Fibroblast of skin of left quadriceps (primary cell): ENCODE measurements at places on chromosomes 1 and 21.

- DNase-seq, result no peak
These were observed 5.0 kb downstream of the PHC2 start for GRCh38 chr1:33425900-33426299.

GRCh38 chr1:16387201-16388188, 20.5 kb downstream of the SZRD1 start:
- no peak for DNase-seq

DNA sequence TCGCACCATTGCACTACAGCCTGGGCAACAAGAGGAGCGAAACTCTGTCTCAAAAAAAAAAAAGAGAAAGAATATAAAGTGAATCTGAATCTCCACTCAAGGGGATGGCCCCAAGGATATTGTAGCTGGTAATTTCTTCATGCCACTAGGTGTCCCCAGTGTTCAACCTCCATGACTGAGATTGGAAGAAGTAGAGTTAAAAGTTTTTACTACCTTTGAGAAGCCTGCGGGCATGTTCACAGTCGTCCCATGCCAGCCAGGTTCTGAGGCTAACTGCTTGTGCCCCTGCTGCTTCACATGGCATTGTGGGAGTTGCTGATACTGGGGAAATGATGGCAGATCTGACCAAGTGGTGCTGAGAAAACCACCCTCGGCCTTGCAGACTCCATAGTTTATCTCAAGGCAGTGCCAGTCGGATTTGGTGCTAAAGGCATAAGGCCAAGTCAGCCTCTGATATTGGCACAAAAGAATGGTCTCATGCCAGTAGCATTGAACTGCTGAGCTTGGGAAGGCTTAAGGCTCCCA, 10.8 kb upstream of the SHISA4 start:
- DNase-seq, result no peak

GRCh38 chr21:45460011-45460565, 55.1 kb downstream of the COL18A1 start:
- no peak for DNase-seq

DNA sequence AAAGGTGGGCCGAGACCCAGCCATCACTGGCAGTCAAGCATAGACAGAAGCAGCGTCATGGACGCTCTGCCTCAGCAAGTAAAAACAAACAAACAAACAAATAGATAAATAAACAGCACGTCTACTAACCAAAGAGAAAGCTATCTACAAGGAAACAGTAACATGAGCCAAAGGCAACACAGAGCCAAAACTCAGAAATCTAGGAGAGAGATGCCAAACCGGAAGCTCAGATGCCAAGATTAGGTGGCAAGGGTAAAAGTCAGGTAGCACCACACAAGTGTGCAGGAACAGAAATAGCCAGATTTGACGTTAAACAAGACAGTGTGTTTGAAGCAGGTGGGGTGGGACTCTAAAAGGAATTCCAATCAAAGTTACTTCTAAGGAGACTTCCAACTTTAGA, 448.3 kb upstream of the NFIA start:
- no peak for DNase-seq

- DNase-seq, result no peak
These were observed 155.7 kb downstream of the TNFSF18 start for GRCh38 chr1:172895050-172895460.

DNA sequence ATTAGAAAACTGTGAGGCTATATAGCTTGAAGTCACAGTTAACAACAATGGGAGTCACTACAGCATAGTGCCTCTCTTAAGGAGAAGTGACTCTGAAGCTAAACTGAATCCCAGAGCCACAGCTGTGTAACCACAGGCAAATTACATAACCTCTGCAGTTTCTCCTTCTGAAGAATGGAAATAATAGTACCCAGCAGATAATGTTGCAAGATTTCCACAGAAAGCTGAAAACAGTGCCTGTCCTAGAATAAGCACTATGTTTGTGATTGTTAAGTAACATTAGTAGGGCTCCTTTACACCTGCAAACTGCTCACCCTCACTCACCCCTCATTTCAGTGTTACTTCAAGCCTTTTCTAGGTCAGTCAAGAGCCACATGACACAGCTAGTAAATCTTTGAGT, 886.7 kb downstream of the PLA2G4A start:
- no peak for DNase-seq

DNA sequence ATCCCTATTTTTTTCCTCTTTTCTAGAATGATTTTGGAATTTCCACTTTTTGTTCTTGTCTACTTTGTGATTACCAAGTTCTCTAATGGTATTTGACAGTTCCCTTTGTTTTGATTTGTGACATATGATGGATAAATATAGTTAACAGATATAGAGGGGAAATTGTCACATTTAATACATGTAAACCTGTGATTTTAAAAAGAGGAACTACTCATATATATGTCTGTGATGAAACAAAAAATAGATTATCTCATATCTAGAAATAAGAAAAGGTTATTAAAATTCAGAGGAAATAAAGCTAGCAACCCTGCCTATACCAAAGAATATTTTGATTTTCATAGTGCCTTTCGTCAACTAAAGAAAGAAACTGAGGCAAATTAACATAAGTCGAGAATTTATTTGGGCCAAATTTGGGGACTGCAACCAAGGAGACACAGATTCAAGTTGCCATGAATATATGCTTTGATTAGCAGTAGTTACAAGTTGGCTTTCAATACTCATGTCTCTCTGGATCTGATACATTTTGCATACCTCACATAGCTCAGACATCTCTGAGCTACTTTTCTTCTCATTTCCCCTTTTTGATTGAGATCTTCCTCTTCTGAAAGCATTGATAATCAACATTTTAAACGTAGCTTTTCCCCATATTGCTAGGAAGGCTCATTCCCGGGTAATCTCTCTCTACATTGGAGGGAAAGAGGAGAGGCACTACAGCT, 15.6 kb upstream of the C21orf91 start:
- DNase-seq, result no peak

- DNase-seq, result no peak
These were observed 358.1 kb downstream of the LRRIQ3 start for GRCh38 chr1:73839922-73840321.

GRCh38 chr1:155892796-155893195, 18.4 kb downstream of the RIT1 start:
- peak; percentile 37 for DNase-seq

DNA sequence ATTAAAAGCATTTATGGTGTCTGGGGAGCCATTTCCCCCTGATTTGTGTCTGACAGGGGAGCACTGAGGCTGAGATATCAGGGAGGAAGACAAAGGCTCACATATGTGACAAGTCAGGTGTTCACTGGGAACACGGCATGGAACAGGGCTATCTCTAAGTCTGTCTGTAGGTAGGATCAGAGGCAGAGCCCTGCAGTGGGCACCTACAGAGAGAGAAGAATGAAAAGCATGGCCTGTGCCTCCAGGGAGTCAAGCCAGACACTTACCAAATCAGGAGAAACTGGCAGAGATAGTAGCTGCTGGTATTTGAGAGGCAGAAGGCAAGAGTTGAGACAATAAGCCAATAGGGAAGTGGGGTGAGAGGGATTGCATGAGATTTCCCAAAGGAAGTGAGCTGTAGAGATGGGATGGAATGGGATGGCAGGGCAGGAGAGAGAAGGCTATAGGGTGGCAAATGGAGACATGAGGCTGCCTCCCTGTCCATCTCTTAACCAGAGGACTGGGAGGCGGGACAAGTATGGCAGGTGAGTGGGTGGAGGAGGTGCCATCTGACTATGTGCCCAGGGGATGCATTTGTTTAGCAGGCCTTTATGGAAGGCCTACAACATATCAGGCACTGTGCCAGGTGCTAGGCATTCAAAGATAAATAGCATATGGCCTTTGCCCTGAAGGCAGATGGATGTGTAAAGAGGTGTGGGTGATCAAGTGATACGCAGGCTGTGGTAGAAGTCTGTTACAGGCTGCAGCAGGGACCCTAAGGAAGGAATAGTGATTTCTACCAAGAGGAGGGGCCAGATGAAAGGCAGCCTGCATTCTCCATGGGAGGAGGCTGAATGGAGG, 136.2 kb upstream of the IPO9 start:
- no peak for DNase-seq

DNA sequence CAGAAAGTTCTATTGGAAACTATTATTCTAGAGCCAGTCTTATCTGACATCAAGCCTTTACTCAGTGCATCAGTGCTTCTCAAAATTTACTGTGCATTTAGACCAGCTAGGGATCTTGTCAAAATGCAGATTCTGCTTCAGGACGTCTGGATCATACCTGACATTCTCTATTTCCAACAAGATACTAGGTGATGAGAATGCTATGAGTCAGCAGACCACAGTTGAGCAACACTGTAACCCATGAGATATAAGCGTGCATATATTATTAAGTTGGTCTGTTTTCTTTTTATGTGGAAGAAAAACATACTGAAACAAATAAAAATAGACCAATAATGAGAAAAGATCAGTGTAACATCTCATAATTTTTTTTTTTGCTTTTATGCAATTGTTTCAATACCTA, 40.4 kb upstream of the KCNH1 start:
- DNase-seq, result no peak

DNA sequence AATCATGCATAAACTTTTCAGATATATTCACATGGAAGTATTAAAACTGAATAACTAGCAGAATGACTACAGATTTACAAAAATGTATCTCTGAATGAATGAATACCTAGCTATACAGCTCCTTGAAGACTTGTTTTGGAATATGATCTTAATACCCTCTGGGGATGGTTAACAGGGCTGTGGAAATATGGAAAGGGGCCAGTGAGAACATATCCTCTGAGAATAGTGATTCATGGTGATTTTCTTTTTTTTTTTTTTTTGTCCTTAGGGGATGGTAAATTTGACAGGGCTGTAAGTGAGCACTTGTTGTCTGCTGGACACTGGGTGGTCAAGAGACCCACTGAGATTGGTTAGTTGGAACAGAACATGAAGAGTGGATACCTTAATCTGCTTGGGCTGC, 80.7 kb upstream of the HP1BP3 start:
- peak; percentile 11 for DNase-seq

GRCh38 chr1:165445388-165445787, 462 bp upstream of the RXRG start:
- DNase-seq, result no peak

DNA sequence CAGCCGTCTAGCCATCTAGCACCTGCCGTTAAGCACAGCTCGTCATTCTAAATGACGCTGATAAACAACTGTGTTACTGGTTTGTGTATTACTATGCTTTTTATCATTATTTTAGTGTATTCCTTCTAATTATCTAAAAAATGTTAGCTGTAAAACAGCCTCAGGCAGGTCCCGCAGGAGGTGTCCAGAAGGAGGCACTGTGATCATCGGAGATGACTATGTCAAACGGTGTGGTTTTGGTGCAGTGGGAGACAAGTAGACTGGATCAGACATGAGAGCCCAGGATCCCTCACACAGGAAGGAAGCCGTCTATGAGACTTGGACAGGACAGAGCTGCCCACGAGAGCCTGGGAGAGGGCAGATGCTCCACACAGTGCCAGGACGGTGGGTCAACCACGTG, 55.3 kb upstream of the COL6A1 start:
- DNase-seq, result no peak

GRCh38 chr1:41053316-41053715, 31.8 kb upstream of the SLFNL1 start:
- DNase-seq, result no peak

DNA sequence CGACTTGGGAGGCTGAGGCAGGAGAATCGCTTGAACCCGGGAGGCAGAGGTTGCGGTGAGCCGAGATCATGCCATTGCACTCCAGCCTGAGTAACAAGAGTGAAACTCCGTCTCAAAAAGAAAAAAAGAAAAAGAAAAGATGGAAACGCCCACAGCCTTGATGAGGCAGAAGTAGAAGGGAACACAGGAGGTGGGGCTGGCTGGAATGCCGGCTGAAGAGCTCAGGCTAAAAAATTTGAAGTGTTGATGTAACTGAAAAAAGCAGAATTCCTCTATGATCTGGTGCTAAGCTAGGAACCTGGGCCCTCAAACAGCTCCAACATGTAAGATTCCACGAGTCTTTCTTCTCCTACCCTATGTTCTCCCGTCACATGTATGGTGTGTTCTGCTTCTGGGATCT, 53.6 kb downstream of the SLC66A1 start:
- no peak for DNase-seq

DNA sequence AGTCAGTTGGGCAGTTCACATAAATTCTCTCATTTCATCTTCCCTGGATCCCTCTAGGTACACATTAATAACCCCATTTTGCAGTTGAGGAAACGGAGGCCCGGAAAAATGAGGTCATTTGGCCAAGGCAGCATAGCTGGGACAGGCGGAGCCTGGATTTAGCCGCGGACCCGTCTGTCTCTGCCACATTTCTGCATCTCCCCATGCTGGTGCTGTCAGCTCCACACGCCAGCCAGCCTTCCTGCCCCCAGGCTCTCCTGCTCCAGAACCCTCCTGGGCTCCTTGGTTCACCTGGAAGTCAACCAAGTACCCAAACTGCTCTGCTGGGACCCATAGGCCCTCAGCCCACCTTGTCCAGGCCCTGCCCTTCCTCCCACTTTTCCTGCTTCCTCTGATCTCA, 7.6 kb downstream of the FOXO6 start:
- DNase-seq, result no peak

- peak; percentile 66 for DNase-seq
These were observed 37.6 kb upstream of the LMO4 start for GRCh38 chr1:87291107-87291506.

DNA sequence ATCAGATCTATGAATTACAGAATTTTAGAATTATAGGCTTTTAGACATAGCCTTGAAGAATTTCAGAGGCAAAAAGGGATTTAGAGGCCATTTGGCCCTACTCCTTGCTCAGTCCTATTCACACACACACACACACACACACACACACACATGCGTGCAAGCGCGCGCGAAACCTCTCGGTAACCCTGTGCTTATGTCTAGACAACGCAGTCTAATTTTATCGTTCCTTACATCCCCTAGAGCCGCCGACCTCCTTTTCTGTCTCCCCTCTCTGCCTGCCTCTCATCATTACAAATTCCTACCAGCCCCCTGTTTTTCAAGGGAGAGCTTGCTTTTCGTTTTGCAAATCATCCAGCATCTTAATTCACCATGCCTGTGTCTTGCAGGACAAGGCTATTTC, 252.1 kb downstream of the FOXD2 start:
- no peak for DNase-seq

GRCh38 chr1:202890392-202890791, 1.4 kb upstream of the RABIF start:
- DNase-seq, result peak; percentile 20

GRCh38 chr1:52752484-52752826, 26.2 kb downstream of the ZYG11B start:
- DNase-seq, result no peak

GRCh38 chr1:20370698-20371097, 80.0 kb downstream of the VWA5B1 start:
- DNase-seq, result peak; percentile 77

DNA sequence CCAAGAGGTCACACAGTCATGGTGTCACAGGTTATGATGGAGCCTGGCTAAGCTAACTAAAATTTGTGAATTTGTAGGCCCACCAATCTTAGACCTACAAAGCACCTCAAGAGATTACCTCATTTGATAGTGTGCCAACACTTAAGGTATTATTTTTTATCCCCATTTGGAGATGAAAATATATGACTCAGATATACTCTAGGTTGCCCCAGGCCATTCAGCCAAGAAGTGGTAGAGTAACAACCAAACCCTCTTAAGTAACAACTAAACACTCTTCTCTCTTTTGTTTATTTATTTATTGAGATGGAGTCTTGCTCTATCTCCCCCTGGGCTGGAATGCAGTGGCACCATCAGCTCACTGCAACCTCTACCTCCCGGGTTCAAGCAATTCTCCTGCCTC, 14.3 kb downstream of the NPL start:
- no peak for DNase-seq

GRCh38 chr21:46089285-46089684, 8.6 kb upstream of the COL6A2 start:
- no peak for DNase-seq
